ENCODE measurements at places on chromosomes 16 and 17.

DNA sequence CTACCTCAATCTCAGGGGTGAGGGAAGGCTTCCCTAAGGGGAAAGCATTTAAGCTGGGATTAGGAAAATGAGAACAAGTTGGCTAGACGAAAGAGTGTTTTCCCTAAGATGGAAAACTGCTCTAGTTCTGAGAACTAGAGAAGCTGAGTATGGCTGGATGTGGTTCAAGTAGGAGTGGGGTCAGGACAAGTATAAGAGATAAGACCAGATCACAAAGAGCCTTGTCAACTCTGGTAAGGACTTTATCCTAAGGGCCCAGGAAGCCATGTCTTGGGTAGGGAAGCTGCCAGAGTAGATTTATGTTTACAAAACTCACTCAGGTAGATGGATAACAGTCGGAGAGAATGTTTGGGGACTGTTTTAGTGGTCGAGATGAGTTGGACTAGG is 1.7 kb downstream of the ANKS4B start:
- DNase-seq = no peak

- no peak for DNase-seq
Observed at GRCh38 chr17:46942441-46943217, 19.7 kb downstream of the GOSR2 start.

DNA sequence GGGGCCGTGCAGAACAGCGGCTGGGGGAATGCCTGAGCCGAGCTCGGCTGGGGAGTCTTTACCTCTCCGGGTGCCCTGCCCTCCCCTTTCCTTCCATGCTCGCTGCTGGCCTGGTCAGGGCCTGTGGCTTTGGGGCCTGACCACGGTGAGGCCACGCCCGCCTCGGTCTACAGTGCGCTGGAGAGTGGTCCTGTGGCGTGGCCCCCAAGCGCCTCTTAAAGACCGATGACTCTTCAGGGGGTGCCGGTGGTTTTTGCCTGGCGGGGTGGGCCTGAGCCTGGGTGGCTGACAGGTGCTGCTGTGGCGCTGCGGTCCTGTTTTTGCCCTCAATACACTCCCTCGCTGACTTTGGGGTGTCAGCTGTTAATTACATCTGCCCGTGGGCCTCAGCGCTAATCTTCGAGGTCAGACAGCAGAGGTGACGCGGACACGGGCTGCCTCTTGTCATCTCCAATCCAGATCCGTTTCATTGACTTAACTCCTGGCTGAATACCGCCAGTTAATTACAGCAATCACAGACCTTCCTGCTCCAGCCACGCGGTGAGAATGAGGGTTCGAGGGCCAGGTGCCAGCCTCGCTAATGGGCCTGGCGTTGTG is 29.7 kb downstream of the GSE1 start:
- DNase-seq = no peak

DNA sequence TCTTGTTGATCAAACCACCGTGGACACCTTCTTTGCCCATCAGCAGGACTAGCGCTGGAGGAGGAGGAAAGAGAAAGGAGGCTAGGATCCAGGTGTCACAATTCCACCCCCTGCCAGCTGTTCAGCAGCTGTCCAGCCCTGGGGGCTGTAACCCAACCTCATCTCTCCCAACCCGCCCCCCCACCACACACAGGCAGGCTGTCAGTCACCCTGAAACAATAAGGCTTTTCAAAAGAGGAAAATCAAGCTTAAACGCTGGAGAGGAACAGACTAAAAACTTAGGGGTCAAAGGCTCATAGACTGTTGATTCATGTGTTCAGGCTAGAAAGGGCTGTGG is 2.4 kb downstream of the PFN1 start:
- DNase-seq = no peak

DNA sequence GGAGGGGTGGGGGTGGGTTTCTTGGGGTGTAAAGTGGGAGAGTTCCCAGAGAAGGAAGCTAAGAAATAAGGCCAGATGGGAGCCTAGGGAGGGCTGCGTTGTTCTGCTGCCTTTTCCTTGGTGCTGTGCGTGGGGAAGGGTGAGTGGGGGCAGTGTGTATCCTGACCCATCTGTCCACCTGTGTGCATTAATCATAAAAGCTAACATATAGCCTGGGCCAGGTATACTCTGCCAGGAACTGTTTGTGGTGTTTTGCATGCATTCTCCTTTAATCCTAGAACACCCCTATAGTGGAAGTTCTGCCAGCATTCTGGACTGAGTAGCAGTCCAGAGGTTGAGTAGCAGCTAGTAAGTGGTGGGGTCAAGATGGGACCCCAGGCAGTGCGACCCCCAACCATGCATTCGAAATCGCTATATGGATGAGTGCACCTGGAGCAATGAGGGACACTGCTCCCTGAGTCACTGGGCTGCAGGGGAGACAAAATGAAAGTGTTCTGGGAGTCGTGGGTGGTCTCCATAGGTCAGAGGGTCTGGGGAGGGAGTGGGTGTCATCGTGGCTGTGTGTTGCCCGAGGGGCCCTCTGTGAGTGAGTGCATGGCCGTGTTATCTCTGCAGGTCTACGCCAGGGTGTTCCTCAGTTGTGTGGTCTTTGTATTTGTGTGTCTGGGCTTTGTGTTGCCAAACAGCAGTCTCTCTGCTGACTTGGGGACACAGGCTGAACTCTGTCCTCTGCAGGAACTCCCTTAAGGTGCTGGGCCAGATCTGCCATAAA is 1.3 kb downstream of the ERBB2 start:
- DNase-seq = no peak
